GM18507 (cell line): ENCODE measurements at places on chromosomes 2 and 18.

GRCh38 chr2:223459328-223459939, 142.7 kb downstream of the SCG2 start:
- no peak for DNase-seq

DNA sequence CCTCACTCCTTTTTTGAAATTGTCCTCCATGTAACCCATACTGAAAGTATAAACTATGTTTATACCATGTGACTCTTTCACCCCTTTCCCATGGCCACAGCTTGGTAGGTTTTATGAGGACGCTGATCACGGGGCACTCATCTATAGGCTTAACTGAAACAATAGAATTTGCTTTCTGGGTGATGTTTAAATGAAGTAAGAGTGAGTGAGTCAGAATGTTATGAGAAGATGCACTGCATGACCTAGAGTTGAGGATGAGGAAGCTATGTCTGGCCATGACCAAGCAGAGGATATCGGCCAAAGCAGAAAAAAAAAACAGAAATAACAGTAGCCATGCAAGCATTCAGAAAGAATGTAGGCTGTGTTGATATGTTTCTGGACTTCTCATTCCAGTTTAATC, 34.9 kb downstream of the SCN1A start:
- DNase-seq = no peak

DNA sequence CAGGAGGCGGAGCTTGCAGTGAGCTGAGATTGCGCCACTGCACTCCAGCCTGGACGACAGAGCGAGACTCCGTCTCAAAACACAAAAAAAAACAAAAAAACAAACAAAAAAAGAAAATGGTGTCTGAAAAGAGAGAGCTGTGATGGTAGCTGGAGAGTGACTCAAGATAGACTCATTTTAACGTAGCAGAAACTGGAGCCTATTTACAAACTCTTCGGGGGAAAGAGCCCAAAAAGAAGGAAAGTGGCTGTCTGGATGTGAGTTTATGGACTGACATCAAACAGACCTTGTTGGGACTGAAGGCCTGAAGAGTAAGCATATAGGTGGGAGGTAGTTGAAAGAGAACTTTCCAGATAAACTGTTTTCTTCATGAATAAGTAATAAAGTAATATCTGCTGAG, 51.8 kb downstream of the LIMS1 start:
- DNase-seq = no peak

DNA sequence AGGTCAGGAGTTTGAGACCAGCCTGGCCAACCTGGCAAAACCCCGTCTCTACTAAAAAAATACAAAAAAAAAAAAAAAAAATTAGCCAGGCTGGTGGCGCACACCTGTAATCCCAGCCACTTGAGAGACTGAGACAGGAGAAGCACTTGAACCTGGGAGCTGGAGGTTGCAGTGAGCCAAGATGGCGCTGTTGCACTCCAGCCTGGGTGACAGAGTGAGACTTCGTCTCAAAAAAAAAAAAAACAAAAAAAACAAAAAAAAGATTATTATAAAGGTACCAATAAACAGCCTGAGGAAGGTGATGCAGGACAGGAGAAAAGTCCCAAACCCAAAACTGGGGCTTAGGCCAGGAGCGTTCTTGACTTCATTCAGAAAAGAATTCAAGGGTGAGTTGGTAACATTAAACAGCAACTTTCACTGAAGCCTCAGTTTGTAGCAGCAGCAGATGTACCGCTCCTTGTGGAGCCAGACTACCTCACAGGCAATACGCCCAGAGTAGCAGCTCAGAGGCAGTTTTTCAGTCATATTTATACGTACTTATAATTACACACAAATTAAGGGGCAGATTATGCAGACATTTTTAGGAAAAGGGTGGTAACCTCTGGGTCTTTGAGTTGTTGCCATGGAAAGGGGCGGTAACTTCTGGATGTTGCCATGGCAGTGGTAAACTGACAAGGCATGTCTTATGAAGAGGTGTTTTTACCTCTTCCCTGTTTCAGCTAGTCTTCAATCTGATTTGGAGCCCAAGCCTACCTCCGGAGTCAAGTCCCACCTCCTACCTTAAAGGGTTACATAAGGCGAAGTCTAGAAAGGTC, 1596.6 kb upstream of the CELF4 start:
- no peak for DNase-seq

GRCh38 chr2:54723996-54724559, 616 bp downstream of the EML6 start:
- DNase-seq = no peak
